ENCODE measurements at places on chromosomes 1 and 21. TPM values are rescaled to one million over a fixed set of nuclear protein-coding genes. Genes with fewer than 3 reads are reported as not detected.

The TCEANC2 gene
- 3.1 TPM for total RNA-seq

The SYNJ1 gene
- 8.3 TPM for total RNA-seq

The OR2T2 gene
- not detected for total RNA-seq

The LY9 gene
- not detected for total RNA-seq

The CLIC6 gene
- total RNA-seq: 0.12 TPM
